ENCODE measurements at places on chromosomes 6 and 20. TPM values are rescaled to one million over a fixed set of nuclear protein-coding genes. Genes with fewer than 3 reads are reported as not detected.

Gene LPA
- not detected for total RNA-seq

Gene SOX4
- 18.6 TPM for total RNA-seq

Gene MSH5
- total RNA-seq = 10.9 TPM

Gene RALY
- 29.4 TPM for total RNA-seq

Gene HRH3
- total RNA-seq = not detected

Gene SAPCD1
- total RNA-seq = 1.2 TPM

Gene TAF4
- 7.3 TPM for total RNA-seq

Gene ELOVL2
- 0.89 TPM for total RNA-seq

Gene NRSN2
- 24.9 TPM for total RNA-seq

Gene CALHM5
- total RNA-seq = 6.1 TPM

Gene NRSN1
- total RNA-seq = not detected

Gene SLC17A2
- not detected for total RNA-seq

Gene CDKAL1
- total RNA-seq = 15.1 TPM

Gene HS3ST5
- not detected for total RNA-seq

Gene SLC25A27
- total RNA-seq = 2.4 TPM

Gene DCDC2
- total RNA-seq = not detected

Gene TREML4
- total RNA-seq = not detected

Gene PDYN
- not detected for total RNA-seq

Gene CCDC170
- total RNA-seq = 0.32 TPM

Gene PPP1R16B
- total RNA-seq = 0.30 TPM

Gene MUC22
- not detected for total RNA-seq

Gene OSBPL2
- total RNA-seq = 39.9 TPM

Gene IFNGR1
- 73.6 TPM for total RNA-seq

Gene RSPO3
- 1.2 TPM for total RNA-seq

Gene GINS1
- 1.5 TPM for total RNA-seq

Gene KIAA0408
- total RNA-seq = 1.5 TPM

Gene MAPK13
- total RNA-seq = 16.4 TPM

Gene PRL
- not detected for total RNA-seq

Gene EPM2A
- 6.5 TPM for total RNA-seq

Gene C20orf141
- not detected for total RNA-seq

Gene KCNG1
- total RNA-seq = 108 TPM

Gene WFDC10B
- total RNA-seq = not detected

Gene SLC4A11
- 1.2 TPM for total RNA-seq

Gene CDH22
- not detected for total RNA-seq

Gene GSTA3
- not detected for total RNA-seq

Gene CASP8AP2
- total RNA-seq = 18.3 TPM

Gene COX4I2
- total RNA-seq = not detected

Gene SEMG1
- total RNA-seq = not detected

Gene PPDPF
- total RNA-seq = 61.2 TPM
